Esophagus squamous epithelium (tissue), 5 donors: ENCODE measurements at places on chromosomes 1 and 21. TPM values are rescaled to one million over a fixed set of nuclear protein-coding genes. Genes with fewer than 3 reads are reported as not detected.

DNA sequence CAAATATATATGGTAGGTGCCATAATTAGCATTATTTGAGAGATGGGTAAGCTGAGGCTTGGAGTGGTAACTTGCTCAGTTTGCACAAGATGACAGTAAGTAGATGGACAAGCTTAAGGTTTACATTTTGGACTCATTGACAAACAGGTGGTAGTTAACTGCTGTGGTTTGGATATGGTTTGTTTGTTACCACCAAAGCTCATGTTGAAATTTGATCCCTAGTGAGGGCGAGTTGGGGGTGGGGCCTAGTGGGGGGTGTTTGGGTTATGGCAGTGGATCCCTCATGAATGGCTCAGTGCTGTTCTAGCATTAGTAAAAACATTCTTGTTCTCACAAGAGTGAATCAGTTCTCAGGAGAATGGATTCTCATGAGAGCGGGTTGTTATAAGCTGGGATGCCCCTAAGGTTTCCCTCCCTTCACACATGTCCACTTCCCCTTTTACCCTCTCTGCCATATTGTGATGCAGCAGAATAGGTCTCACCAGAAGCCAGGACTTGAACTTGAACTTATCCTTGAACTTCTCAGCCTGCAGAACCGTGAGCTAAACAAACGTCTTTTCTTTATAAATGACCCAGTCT is 6.6 kb upstream of the PRRX1 start:
- no peak for DNase-seq

DNA sequence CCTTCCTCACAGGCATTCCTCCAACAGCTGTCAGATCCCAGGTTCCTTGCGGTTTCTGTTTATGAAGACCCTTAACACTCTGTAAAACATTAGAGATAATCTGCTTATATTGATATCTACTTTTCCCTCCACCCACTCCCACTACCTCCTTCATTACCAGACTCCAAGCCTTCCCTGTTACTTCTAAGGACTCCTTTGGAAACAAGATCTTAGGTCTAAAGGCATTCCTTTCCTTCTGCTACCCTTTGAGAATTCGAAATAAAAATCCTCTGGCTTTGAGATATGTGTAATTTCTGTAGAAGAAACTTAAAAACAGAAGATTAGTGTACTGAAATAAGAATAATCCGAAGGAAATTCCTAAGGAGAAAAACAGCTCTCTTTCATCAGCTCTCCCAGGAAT is 23.7 kb upstream of the LYPLAL1 start:
- no peak for DNase-seq

DNA sequence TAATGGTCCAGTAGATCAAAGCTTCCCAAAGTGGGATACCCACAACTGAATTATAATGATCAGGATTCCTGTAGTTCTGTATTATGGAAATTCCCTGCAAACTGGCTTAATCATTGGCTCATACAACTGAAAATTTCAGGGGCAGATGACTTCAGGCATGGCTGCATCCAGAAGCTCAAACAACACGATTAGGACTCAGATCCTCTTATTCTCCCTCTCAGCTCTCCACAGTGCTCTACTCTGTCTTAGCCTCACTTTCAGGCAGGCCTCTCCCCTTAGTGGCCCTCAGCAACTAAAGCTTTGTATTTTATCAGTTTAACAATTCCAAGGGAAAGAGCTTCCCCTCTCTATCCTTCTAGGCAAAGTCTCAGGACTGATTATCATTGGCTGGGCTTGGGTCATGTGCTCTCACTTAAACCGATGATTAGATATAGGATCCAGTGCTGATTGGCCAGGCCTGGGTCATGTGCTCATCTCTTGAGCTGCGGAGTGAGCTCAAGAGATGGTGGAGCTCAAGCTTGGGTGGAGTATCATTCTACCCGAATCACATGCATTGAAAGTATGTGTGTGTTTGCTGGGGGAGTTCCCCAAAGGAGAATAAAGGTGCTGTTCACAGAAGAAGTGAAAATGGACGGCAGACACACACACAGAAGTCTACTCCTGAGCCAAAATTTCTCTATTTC is 57.9 kb upstream of the RUNX3 start:
- DNase-seq = no peak

- no peak for DNase-seq
These were observed 271.3 kb upstream of the KIAA0040 start for GRCh38 chr1:175463853-175464252.

DNA sequence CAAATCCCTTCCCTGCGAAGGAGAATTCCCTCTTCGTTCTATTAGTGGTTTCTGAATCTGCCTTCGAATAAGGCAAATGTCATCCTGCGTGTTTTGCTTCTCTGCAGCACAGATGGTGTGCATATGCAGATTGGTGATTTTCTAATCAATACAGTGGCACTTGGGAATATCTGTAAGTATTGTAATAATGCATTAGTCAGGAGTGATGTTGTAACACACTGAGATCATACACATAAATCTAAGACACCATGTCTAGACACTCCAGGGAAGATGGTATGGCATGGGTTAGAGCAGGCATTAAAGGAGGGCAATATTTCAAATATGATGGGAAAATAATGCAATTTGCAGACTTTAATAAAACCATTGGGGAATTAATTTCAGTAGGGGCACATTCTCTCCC is 513.2 kb upstream of the PTBP2 start:
- no peak for DNase-seq

TEDDM1 gene
- total RNA-seq = not detected
